ENCODE measurements at places on chromosomes 2 and 18. TPM values are rescaled to one million over a fixed set of nuclear protein-coding genes. Genes with fewer than 3 reads are reported as not detected.

COL5A2 gene
- total RNA-seq: 17.2 TPM

ACTR2 gene
- 44.9 TPM for total RNA-seq

SNED1 gene
- total RNA-seq: 11.5 TPM

BZW1 gene
- total RNA-seq: 151 TPM

VWC2L gene
- not detected for total RNA-seq

RAB31 gene
- 10.8 TPM for total RNA-seq

FNDC4 gene
- total RNA-seq: 8.0 TPM

GRCh38 chr2:234638966-234639365 is 142.1 kb upstream of the ARL4C start:
- DNase-seq: no peak

- no peak for DNase-seq
These were observed 90.9 kb downstream of the CCDC138 start for GRCh38 chr2:108877506-108877905.

DNA sequence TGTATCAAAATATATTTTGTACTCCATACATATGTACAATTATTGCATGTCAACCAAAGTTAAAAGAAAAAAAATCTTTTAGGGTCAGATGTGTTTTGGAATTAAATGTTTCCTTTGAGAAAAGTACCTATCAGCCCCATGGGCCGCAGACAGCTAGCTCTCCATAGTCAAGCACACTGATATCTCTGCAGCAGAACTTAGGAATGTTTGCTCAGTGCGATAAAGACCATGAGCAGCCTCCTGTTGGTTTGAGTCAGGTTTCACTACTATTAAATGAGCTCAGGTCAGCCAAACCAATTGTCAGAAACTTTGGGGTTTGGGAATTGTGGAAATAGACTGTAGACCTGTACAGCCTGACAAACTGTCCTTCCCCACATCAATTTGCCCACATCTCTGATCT is 33.7 kb downstream of the LCT start:
- no peak for DNase-seq

- DNase-seq: no peak
These were observed 33.1 kb downstream of the IRS1 start for GRCh38 chr2:226766352-226767055.

DNA sequence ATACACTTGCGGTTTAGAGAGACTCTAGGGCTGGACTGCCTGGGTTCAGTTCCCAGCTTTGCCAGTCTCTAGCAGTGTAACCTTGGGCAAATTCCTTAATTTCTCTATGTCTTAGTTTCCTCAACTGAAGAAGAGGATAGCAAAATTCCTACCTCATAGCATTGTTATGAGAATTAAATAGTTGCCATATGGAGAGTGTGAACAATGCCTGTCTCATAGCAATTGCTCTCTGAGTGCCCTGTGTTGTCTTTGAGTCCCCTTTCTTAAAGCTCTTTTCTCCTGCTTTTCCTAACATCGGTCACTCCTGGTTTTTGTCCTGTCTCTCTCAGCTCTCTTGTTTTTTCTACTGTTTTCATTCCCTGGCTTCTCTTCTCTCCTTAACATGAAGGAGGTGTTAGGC is 116.8 kb upstream of the ALPP start:
- DNase-seq: no peak

- DNase-seq: no peak
These were observed 1094.7 kb upstream of the DDX18 start for GRCh38 chr2:116719836-116720235.

GRCh38 chr18:31294199-31294747 is 23.7 kb upstream of the DSG1 start:
- no peak for DNase-seq

DNA sequence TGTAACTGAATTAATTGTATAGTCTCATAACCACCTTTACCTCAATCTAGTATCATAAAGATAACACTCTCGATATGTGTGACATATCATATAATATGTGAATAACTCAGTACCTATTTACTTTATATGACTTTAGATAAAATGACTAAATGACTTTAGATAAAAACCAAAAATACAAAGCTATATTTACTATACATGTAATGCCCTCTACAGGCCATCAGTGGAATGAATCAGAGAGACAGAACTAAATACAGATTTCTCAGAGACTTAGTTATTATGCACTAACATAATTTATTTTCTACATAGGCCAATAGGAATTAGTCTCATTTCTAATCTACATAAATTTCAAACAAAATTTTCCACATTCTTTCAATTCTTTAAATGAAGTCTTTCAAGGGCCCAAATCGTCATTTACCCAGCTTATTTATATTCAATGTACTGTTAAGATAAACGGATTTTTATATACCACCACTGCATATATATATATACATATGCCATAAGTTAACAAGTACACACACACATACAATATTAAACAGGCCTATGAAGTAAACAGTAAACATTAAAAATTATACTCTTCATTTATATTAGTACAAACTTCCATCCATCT is 219.9 kb downstream of the EXOC6B start:
- no peak for DNase-seq

DNA sequence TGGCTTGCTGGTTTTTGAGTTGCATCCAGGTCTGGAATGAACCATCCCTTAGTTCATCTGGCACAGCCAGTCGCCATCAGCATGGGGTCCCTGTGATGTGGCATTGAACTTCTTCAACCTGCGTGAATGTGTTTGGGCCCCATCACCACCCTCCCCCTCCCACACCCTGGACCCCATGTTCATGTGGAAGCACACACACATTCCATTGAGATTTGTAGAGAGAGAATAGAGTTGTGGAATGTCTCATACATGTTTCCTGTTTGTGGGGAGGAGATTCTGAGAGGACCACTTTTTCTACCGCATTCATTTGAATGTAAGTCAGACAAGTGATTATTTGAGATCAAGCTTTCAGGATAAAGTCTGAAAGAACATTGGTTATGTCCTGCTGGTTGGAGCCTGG is 117.6 kb upstream of the EML6 start:
- no peak for DNase-seq

DNA sequence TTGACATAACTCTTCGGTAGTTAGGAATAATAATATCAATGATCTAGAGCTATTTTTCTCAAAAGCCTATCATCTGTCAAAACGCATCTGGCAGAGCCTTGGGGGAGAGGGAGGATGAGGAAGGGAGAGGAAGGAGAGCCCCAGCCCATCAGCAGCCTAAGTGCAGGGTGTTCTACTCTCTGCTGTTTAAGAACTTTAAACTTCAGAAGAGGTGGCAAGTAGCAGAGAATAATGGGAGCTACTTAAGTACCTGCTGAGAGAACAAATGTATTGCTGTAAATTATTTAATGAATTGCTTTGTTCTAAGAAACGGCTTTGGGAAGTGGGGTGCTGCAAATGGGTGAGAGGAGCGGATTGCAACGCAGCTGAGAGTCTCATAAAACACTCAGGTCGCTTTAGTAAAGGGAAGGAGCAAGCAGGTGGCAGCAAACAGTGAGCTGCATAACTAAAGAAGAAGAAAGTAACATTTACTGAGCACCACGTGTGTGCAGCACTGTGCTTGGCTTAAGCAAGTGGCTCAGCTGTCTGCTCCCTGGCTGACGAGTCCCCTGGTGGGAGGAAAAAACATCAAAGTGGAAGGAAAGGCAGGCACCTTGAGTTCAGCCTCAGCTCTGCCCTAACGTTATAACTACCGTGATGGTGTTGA is 26.3 kb upstream of the SH3RF3 start:
- DNase-seq: no peak

DNA sequence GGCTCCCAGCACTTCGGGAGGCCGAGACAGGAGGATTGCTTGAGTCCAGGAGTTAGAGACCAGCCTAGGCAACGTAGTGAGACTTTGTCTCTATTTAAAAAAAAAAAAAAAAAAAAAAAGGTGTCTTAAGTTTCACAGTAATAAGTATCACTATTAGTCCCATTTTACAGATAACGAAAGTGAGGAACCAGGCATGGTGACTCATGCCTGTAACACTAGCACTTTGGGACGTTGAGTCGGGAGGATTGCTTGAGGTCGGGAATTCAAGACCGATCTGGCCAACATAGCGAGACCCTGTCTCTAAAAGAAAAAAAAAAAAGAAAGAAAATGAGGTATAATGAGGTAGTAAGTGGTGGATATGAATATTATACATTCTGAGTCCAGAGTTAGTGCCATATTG is 2.5 kb downstream of the KCNJ13 start:
- no peak for DNase-seq

GRCh38 chr2:9638532-9638931 is 7.7 kb upstream of the YWHAQ start:
- peak; percentile 88 for DNase-seq

- DNase-seq: no peak
These were observed 19.2 kb upstream of the XPO1 start for GRCh38 chr2:61557381-61557780.

DNA sequence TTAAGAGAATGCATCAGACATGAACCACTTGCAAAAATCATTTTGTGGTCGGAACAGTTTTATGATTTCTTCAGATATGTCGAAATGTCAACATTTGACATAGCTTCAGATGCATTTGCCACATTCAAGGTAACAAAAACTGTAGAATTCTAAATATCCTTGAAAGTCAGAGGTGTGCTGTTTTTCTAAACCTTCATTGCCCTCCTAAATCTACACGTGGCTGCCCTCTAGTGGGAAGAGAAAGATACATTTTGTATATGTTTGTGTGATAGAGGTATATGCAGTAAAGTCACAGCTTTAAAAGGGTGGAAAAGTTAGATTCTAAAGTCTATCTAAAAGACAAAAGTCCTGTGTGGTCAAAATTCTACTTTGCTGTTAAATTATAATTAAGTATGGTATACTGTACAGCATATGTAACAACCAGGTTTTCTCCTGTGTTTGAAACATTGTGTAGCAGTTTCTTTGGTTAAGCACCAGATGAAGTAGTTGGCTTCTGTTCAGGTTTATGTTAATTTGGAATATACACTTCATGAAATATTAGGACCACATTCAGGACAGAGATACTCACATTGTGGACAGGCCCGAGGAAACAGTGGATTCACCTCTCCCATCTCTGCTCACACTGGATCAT is 65.9 kb upstream of the ITM2C start:
- DNase-seq: no peak

GRCh38 chr2:48118895-48119294 is 212.6 kb upstream of the FBXO11 start:
- no peak for DNase-seq

GRCh38 chr18:3595369-3596273 is 145.6 kb downstream of the TGIF1 start:
- DNase-seq: no peak

DNA sequence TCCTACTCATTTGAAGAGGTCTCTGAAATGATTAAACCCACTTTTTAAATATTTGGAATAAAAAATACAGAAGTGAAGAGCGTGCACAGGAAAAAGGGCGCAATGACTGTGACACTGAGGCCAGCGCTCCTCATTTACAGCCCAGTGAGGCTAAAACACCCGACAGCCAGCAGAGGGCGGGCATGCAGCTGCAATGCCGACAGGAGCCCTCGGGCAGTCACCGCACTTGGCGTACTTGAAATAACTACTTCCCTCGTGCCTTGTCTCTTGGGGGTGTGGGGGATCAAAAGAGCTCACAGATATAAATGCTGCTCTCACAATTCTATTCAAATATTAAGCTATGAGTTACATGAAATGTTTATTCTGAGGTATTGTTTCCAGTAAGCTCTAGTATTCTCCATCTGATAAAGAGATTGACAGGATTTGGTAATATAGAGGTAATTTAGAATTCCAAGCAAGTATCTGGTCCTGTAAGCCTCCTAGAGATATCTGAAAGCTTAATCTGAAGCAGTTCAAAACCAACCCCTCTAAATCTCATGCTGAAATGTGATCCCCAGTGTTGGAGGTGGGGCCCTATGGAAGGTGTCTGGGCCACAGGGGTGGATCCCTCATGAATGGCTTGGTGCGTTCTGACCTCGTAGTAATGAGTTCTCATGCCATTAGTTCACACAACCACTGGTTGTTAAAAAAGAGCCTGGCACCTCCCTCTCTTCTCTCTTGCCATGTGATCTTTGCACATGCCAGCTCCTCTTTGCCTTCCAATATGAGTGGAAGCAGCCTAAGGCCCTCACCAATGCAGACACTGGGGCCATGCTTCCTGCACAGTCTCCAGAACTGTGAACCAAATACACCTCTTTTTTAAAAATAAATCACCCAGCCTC is 93.6 kb downstream of the ZAP70 start:
- DNase-seq: peak; percentile 87

GRCh38 chr2:106065983-106066820 is 127.9 kb downstream of the UXS1 start:
- DNase-seq: no peak

DNA sequence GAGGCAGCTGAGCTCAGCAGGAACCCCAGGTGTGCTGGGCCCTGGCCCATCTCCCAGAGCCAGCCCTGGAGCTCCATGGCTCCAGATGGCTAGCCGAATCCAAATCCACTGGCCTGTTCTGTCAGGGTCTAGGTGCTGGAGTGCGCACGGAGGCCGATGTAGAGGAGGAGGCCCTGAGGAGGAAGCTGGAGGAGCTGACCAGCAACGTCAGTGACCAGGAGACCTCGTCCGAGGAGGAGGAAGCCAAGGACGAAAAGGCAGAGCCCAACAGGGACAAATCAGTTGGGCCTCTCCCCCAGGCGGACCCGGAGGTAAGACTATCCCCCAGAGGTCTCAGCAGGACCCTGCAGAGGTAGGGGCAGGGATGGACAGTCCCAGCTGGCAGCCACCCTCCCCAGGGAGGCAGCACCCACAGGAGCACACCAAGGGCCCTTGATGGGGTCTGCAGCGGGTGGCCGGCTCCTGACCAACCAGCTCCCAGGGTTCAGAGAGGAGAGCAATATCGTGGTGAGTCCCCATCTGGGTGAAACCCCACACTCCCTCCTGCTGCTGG is 26.1 kb upstream of the PRLH start:
- DNase-seq: no peak

DNA sequence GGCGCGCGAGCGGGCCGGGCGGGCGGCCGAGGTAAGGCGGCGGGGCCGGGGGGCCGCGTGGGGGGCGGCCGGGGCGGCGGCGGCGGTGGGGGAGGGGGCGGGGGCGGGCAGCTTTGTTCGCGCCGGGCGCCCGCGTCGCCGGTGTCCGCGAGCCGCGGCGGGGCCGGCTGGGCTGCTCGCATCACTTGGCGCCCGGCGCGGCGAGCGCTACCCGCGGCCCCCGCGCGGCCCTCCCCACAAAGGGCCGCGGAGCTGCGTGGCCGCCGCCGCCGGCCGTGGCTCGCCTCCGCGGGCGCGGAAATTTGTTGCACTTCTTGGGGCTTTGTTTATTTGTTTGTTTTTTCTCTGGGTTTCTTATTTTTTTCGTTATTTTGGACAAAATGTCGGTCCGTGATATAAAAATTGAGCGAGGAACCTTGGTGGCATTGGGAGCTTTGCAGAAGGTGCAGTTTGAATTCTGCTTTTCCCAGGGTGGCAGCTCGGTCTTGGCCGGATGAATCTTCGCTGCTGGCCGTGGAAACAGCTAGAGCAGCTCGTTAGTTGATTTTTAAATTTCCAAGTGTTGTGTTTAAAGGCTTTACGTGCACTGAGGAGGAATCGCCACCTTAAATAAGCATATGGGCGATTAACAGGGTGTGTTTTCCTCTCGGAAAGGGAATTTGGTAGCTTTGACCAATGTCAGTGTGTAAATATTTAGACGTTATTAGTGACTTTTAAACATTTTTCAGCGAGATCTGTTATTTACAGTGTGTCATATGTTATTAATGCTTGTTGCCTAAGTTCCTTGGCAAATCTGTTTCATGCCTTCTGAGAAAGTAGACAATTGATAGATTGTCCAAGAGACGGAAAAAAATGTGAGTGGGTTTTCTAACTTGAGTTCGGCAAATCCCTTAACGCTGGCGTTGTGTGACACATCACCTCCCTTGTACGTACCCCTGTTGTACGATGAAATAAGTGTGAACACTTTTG is 822 bp downstream of the UBE2E3 start:
- no peak for DNase-seq

Measured in suprapubic skin (tissue), 4 donors.